ENCODE measurements at places on chromosomes 13 and 19. TPM values are rescaled to one million over a fixed set of nuclear protein-coding genes. Genes with fewer than 3 reads are reported as not detected.
A peak's percentile ranks its signal among the peaks of the same experiment; 100 is the strongest.

GRCh38 chr19:53537121-53537520 is 824 bp upstream of the ZNF331 start:
- DNase-seq = no peak

GRCh38 chr13:101382701-101383100 is 33.6 kb downstream of the NALCN start:
- DNase-seq = no peak

DNA sequence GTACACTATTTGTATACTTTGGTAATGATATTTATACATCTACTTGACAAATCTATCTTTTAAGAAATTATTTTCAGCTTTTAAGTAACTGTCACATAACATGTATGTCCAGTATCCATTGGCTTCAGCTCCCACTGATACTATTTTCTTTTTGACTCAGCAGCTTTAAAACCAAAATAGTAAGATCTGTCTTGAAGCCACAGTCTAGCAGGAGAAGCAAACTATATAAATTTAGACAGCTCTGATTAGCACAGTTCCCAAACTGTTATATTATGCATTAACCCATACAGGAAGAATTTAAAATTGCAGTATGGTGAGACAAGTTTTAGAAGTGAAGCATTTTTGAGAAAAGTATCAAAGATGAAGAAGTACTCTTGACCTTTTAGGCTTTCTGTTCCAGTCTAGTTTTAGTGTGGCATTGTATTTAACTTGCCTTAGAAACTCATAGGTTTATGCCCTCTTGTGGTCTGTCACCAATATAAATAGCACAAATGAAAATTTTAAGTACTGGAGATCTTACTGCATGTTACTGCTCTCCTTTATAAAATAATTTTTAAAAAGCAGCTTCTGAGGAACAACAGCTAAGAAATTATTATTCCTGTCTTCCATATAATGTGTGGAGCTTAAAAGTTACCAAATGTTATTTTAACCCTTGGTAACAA is 24.7 kb downstream of the URI1 start:
- no peak for DNase-seq

GRCh38 chr19:39498798-39499642 is at the start of gene DLL3:
TSS of gene DLL3 (plus strand) at chr19:39498947. CDS start at chr19:39498975, 28 bp downstream.
- peak; percentile 65 for DNase-seq

- no peak for DNase-seq
Measured at GRCh38 chr13:19321222-19321621, 139.6 kb upstream of the TUBA3C start.

DNA sequence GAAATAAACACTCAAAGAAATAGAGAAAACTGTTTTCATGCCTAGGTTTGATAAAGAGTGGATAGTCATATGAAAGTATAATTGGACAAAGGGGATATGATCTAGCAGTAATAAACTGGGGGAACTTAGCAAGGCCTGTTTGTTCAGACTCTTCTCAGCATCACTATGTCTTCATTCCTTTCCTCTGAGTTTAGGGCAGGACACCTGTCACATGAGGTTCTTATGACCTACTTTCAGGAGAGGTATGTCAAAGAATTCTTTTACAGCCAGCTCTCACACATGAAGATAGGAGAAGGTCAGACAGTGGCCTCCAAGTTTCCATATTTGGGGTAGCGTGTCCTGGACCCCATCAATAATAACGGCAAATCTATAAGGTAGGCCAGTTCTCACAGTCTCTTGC is 11.4 kb upstream of the RFXAP start:
- DNase-seq = no peak

DNA sequence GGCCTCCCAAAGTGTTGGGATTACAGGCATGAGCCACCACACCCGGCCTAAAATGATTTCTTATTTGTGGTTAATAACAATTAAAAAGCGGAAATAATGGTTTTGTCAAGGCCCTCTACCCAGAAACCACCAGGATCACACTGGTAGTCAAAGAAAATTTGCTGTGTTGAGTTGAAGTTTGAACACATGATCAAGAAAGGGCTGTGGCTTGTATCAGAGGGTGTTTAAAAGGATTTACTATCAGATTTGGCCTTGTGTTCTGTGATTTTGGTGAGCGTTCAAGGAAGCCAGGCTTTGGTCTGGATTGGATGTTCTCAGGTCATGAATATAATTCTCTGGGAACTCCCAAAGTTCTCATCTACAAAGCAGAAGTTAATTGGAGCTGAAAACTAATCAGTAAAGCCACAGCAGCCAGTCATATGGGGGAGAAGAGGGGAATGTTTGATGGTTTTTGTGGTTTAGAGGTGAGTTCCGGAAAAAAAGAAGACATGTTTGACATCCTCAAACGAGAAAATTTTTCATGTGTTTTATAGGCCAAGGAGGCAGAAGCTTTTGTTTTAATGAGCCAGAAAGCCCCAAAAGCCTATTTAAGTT is 10.6 kb upstream of the ZNF556 start:
- no peak for DNase-seq

- no peak for DNase-seq
Measured at GRCh38 chr13:75430436-75431209, 51.3 kb downstream of the TBC1D4 start.

GRCh38 chr13:41459432-41460073 is 2.2 kb downstream of the RGCC start:
- DNase-seq = no peak

The PDE4C gene
- total RNA-seq = 0.36 TPM

The ZIK1 gene
- total RNA-seq = not detected

The LGALS7B gene
- total RNA-seq = not detected

The HSPBP1 gene
- total RNA-seq = 71.4 TPM

The PLEKHG2 gene
- 64.1 TPM for total RNA-seq

Measured in Caco-2 (cell line).